ENCODE measurements at places on chromosomes 16 and 17.

GRCh38 chr17:10725262-10725661 is 4.6 kb downstream of the TMEM220 start:
- no peak for DNase-seq

GRCh38 chr16:12260647-12261262 is 284.2 kb downstream of the SNX29 start:
- DNase-seq: no peak

- DNase-seq: no peak
Observed at GRCh38 chr17:74649909-74650308, 26.4 kb upstream of the CD300E start.

GRCh38 chr17:51154176-51154575 is 817 bp downstream of the NME1 start:
- DNase-seq: no peak

DNA sequence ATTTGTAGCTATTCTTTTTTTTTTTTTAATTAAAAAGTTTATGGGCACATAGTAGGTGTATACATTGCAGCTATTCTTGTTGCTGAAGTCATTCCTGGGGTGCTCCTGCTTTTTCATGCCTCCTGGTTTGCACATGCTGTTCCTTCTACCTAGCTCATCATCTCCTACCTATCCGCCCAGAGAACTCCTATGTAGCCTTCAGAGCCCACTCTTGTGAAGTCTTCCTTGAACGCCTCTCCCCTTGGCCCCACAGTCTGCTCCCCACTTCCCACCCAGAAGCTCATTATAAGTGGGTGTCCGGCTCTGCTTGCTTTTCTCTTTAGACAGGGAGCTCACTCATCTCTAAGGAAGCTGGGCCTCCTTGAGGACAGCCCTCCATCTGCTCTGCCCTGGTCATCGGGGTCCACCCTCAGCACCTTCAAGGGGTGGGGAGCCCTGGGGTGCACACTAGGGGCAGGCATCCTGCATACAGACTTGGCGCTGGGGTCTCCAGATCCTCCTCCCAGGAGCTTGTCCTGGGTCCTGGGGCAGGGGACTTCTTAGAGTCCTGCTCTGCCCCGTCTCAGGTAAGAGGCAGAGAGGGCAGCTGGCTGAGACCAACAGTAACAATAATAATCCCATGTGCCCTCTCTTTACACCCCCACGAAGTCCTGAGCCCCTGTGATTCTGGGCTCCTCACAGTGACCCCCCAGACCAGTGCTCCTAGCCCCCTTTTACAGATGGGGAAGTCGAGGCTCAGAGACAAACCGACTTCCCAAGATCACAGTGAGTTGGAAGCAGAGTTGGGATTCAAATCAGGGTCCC is 3.5 kb upstream of the B9D1 start:
- no peak for DNase-seq

DNA sequence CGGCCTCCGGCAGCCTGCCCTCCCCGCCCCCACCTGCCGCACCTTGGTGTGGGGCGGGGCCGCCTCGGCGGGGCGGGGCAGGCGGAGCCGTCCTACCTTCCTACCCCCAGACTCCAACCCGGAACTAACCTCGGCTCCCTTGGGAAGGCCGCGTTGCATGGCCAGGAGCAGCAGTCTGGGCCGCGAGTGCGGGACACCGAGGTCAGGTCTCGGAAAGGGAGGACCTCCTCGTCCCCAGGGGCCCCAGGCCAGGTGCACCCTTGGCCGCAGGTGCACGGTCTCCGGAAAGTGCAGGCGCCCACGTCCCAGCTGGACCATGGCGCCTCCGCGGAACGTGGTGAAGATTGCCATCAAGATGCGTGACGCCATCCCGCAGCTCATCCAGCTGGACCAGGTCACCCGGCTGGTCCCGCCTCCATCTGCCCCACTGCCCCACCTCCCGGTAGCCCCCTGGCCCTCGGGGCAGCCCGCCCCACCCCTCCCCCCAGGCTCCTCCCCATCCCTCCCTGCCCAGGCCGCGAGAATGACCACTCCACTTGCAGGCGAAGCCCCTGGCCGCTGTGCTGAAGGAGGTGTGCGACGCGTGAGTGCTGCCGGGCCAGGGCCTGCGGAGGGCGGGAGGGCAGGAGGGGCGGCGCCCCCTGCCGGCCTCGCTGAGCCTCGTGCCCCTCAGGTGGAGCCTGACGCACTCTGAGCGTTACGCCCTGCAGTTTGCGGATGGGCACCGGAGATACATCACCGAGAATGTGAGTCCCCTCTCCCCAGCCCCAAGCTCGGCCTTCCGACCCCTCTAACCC is at the start of gene ELMO3:
ELMO3 (plus strand) TSS at position 121 of the 797 bp plus-strand sequence; CDS start at position 317, 196 bp downstream.
- DNase-seq: no peak

DNA sequence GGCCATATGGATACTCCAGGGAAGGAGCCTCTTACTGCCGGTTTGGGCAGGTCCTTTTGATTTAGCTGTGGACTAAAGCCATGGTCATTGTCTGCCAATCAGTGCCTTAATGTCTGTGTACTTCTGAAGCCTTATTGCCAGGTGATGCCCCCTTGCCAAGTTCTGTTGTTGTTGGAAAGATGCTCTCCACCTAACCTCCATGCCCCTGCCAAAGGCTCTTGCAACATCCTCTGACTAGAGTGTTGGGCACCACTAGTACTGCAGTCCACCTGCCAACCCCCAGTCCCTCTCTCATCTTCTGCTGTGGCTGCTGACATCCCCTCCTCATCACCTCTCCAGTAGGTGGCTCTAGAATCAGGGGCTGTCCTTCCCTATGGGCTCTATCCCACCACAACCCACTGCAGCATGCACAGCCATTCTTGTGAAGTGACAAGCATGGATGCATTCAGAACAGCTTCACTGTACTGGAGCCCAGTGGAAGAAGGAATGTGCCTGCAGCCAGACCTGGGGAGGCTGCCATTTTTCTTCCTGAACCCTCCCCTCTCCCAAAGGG is 375.3 kb upstream of the CDH5 start:
- no peak for DNase-seq

DNA sequence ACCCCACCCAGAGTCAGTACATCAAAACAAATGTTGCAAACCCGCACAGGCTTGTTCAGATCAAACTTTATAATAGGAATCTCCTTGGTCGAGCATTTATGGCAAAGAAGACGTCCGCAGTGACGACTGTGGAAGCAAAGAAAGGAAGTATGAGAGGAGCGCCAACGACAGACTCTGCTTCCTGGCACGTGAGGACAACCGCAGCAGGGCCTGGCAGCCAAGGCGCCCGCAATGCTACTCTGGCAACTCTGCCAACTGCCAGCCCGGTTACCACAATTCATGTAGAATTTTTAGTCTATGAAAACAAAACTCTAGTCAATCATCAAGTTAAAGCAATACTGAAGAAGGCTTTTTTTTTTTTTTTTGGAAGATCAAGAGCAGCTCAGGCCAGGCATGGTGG is 24.8 kb downstream of the CYB5D2 start:
- no peak for DNase-seq

DNA sequence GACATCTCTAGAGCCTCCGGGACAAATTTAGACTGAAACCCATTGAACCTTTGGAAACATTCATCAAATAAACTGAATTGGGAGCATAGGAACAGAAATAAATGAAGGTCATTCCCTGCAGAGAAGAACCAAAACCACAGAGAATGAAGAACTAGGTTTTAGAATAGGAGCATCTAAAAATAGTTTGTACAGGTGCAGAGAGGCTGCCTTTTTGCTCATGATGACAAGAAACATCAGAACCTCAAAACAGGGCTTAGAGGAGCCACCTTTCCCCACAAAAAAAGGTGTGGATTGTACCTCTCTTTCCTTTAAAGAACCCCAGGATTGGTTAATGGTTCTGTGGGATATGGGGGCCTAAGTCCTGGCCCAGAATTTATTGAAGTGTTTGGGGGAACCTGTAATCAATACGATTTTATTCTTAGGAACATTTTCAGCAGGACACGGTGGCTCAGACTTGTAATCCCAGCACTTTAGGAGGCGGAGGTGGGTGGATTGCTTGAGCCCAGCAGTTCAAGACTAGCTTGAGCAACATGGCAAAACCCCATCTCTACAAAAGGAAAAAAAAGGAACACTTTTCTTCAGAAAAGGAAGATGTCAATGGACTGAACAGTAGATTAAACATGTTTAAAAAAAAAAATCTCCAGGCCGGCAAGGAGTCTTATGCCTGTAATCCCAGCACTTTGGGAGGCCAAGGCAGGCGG is 37.7 kb upstream of the SLC47A1 start:
- no peak for DNase-seq

- DNase-seq: no peak
Observed at GRCh38 chr17:50613007-50613992, 21.4 kb upstream of the ABCC3 start.

DNA sequence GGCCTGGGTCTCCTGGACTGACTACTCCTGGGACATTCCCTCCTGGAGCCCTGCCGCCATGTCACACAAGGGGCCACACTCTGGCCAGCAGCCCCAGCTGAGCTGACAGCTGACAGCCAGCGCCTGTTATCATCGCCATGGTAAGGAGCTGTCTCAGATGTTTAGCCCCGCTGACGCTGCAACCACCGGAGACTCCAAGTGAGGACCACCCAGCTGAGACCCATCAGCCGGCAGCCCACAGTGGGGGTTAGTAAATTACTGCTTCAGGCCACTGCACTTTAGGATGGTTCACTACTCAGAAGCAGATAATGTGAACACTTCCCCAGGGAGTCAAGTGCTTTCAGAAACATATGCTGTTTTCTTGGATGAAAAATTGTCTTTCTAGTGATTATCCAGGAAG is 14.6 kb upstream of the SPHK1 start:
- DNase-seq: no peak

DNA sequence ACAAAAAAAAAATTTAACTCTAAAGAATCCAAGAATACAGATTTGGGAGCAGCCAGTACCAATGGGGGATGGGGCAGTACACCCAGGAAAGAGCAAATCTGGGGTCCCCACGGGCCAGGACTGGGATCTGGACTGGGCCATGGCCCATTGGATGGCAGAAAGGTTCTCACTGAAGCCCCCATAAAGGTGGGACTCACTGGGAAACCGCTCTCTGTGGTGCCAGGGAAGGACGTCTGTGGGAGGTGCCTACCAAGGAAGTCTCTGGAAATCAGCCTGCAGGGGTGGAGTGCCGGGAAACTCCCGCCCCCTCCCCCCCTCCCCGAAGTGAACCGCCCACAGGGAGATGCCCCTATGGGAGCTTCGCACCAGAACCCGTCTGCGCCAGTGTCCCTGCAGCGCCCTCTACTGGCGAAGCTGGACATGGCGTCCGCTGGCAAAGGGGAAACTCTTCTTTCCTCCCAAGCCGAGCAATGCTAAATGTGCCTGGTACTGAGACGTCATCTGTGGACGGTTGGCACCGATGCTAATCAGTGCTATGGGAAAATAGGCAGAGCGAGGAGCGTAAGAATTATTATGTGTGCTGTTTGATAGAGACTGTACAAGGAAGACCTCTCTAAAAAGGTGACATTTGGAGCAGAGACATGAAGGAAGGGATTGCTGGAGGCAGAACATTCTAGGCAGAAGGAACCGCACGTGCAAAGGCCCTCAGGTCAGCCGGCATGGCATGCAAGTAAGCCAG is 671.1 kb downstream of the WWOX start:
- peak; percentile 80 for DNase-seq

GRCh38 chr16:70381604-70382342 is 35.1 kb downstream of the DDX19A start:
- DNase-seq: no peak

DNA sequence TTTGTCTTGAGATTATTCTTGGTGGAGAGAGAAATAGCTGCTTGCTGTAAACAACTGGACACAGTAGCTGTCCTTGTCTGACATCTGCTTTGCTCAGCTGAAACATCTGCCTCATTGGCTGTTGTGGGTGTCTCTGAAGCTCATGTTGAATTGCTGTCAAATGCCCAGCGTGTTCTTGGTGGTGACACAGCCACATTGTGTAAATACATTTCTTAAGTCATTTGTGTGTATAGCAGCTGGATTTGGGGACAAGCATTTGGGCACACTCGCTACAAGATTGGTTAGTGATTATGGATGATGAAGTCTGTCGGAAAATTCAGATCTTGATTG is 5.3 kb downstream of the FAM234A start:
- no peak for DNase-seq

DNA sequence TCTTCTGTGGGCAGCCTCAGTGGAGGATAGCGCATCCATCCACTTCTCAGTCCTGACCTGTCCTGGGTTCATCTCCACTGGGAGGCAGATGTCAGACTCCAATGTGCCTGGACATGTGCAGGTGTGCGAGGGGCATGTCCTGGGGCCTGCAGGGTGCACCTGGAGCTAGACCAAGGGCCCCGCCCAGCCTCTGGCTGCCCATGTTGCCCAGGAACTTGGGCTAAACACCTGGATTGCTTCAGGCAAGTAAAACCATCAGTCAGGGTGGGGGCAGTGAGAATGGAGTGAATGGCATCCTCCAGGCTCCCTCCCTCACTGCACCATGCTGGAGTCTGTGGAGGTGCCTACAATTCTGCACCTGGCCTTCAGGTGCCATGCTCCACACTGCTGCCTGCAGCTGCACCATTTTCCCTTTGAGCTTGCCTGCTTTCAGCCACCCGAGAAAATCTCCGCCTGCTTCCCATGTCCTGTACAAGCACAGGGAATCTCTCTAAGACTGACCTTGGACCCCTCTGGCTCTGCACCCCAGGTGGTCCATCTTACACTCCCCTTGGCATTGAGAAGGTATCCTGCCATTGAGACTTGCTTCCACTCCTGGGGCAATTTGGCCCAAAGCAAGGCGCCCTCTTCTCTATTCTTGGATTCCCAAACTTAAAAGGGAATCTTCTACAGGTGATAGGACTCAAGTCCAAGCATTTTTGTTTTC is 2.1 kb upstream of the MFSD6L start:
- no peak for DNase-seq

DNA sequence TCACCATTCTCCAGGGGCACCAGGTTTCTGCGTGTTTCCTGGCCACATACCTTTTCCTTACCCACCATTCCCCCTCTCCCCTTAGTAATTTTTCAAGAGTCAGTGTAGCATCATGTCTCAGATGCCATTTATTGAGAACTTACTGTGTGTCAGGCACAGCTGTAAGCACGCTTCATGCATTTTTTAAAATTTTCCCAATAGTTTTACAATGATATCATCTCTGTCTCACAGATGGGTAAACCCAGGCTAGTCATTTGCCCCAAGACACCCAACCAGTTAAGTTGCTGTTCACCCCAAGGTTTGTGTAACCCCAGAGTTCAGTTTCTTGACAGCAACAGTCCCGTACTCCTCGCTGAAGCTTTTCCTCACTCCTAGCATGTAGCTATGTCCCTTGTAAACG is 56.4 kb upstream of the IRX3 start:
- no peak for DNase-seq

DNA sequence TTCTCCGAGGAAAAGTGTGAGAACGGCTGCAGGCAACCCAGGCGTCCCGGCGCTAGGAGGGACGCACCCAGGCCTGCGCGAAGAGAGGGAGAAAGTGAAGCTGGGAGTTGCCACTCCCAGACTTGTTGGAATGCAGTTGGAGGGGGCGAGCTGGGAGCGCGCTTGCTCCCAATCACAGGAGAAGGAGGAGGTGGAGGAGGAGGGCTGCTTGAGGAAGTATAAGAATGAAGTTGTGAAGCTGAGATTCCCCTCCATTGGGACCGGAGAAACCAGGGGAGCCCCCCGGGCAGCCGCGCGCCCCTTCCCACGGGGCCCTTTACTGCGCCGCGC is at the start of gene ERBB2:
ERBB2 (plus strand) TSS at position 247 of the 330 bp plus-strand sequence. CDS start 175 bp downstream, outside the sequence.
- DNase-seq: no peak

DNA sequence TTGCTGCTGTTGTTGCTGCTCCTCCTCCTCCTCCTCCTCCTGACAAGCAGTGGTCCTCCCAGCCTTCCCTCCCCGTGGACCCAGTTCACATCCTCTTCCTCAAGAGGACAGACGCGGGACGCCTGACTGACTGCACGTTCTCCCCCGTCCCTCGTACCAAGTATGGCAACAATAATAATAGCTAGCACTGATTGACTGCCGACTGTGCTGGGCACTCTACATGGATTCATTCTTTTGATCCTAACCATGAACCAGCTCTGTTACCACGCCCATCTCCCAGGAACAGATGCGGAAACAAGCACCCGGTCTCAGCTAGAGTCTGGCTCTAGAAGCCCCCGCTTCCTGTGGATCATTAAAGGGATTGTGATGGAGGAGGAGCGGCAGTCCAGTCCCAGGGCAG is 78.0 kb downstream of the GNAO1 start:
- no peak for DNase-seq

All from stimulated activated naive CD4-positive, alpha-beta T cell treated with Interleukin-2 at 50 U/mL for 16 hours (primary cell).